Breast epithelium (tissue), 4 donors: ENCODE measurements at places on chromosomes 16 and 17.

GRCh38 chr17:48571024-48571818 is 6.9 kb downstream of the HOXB4 start:
- no peak for DNase-seq

DNA sequence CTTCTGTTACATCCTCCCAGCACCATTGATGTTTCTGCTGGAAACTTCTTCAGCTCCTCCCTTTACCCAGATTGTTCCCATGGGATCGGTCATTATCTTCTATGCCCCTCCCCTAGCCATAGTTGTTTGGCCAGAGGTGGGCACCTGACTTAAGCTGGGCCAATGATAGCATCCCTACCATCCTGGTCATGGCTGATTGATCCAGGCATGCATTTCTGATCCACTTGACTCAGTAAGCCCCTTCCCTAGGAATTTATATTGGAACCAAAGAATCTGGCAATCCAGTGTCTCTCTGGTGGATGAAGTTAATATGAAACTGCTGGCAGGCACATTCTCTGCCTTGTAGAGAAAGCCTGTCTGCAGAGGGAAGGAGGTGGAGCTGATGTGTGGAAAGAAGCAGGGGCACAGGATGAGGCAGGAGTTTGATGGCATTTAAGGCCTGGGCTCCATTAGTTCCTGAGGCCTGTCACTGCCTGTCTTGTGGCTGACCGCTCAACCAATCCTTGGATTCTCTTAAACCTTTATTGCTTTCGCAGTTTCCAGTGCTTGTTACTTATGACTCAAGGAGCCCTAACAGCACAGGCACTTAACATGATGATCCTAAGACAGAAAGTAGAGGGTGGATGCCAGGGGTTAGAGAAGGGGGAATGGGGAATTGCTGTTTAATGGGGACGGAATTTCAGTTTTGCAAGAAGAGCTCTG is 152.4 kb downstream of the ABCC12 start:
- no peak for DNase-seq

DNA sequence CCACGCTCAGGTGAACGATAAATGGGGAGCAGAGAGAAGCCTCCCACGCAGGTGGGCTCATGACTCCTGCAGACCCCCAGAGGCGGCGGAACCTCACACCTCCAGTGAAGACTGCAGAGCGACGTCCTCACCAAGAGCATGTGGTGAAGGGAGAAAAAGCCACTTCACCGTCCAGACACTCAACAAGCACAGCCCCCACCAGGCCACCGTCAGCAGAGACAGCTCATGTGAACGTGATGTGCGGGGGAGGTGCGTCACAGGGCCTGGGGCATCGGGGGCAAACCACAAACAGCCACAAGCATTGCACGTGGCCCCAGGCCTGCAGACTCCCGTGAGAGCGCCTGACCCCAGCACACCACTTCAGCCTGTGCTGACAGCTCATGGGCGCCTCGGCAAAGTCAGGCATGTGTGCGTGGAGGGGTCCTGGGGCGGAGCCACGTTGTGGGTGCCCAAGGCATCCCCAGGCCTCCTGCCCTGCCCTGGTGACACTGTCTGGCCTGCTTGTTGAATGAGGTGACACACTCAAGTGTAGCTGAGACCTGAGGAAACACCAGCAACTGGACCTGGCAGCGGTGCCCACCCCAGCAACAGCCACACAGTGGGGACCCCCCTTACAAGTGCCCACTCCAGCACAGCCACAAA is 19.0 kb downstream of the LMF1 start:
- no peak for DNase-seq

GRCh38 chr16:49342336-49343265 is 31.0 kb upstream of the C16orf78 start:
- no peak for DNase-seq

- no peak for DNase-seq
These were observed 184.6 kb upstream of the CHMP6 start for GRCh38 chr17:80807014-80807413.

DNA sequence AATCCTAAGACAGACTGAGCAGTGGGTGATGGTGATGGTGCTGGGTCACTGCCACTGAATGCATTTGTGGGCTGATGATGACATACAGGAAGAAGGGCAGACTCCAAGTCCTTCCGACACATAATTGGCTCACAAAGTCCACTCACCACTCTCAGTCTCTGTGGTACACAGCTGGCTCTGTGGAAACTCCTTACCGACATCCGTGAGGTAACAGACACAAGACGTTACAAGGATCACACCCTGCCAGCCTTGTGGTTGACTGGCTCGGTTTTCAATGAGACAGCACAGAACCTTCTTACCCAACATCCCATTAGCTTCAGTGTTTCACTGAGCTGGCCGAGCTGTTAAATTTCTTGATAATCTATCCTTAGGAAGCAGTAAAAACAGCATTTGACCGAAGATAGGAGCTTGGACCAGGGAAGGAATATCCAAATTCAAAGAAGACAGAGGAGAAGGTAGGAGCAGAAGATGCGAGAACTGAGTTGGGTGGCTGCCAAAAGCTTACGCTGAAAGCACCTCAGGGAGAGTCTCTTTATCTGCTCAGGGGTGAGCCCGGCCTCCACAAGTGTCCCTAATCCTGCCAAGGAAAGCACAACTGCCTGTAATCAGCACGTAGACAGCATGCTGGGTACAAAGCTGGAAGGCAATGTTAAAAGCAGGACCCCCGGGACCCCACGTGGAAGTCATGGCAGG is 5.5 kb upstream of the MXRA7 start:
- DNase-seq: no peak
